Fibroblast of gingiva (primary cell): ENCODE measurements at places on chromosomes 6 and 20.

DNA sequence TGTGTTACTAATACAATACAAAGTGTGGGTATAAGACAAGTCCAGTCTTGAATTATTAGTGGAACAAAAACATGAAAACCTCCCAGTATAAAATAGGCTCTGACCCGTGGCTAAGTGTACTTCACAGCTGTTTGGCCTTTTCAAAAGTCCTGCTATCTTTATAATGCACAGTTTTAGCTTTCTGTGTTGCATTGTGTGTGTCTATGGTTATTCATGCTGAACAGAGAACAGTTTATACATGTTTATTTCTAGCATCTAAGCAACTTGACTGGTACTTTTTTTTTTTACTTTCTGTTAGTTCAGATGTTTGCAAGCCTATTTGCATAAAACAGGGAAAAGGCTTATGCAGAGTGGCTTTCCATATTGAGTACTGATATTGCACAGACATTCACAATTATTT is 119.2 kb upstream of the CCN2 start:
- peak; percentile 54 for DNase-seq

DNA sequence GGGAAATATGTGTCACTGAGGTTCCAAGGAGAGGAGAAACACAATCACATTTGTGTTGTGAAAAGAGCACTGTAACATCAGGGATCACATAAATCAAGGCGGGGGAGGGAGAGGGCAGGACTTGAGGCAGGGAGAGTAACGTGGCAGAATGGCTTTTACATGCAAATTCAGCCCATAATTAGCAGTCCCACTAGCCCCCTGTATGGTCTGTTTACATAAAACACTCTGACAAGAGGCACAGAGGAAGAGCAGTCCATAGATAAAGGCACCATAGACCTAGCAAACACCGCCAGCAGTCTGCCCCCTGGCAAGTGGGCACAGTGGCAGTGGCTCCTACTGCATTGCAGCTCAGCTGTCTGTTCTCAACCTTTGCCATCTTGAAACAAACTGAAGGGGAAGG is 82.7 kb downstream of the LYRM2 start:
- no peak for DNase-seq

DNA sequence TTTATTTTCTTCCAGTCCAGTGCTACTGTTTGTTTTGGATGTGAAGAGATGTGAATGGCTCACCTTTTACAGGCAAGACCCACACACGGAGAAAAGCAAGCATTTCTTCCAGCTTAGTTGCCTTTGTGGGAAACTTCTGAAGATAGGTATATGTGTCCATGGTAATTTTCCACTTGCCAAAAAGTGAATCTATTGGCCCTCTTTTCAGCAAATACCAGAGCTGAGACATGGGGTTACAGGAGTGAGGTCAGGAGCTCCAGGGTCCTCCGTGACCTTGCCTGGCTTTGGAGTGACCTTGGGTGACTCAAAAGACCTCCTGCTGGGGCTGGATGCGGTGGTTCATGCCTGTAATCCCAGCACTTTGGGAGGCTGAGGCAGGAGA is 166.7 kb downstream of the SCML4 start:
- no peak for DNase-seq

GRCh38 chr6:397604-398003 is 6.1 kb downstream of the IRF4 start:
- DNase-seq = no peak

GRCh38 chr6:25103603-25104002 is 167.8 kb upstream of the RIPOR2 start:
- DNase-seq = no peak

- DNase-seq = no peak
These were observed 101.9 kb downstream of the REV3L start for GRCh38 chr6:111381123-111381522.

GRCh38 chr6:118706702-118707101 is 55.3 kb upstream of the CEP85L start:
- DNase-seq = no peak

DNA sequence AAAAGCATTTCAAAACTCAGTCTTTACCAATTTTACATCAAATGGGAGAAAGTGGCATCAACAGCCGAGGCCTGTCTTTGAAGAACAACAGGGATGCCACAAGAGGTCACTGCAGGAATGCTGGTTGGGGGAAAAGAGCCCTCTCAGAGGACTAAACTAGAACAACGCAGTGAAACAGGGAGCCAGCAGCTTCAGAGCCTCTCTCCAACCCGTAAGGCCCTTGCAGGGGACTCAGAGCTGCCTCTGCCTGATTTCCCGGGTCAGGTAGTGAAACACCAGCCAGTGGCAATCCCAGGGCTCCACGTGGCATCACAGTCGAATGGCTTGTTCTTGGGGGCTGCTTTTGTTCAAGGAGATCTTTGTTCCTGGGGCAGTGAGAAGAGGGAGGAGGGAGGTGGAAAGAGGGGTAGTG is 55.0 kb upstream of the KCNK16 start:
- DNase-seq = peak; percentile 77

- DNase-seq = no peak
These were observed 61.2 kb downstream of the ZMYND8 start for GRCh38 chr20:47295129-47295813.

GRCh38 chr20:41051009-41051825 is 22.6 kb downstream of the TOP1 start:
- DNase-seq = no peak

GRCh38 chr20:23659989-23660837 is 22.5 kb upstream of the CST3 start:
- DNase-seq = peak; percentile 78

DNA sequence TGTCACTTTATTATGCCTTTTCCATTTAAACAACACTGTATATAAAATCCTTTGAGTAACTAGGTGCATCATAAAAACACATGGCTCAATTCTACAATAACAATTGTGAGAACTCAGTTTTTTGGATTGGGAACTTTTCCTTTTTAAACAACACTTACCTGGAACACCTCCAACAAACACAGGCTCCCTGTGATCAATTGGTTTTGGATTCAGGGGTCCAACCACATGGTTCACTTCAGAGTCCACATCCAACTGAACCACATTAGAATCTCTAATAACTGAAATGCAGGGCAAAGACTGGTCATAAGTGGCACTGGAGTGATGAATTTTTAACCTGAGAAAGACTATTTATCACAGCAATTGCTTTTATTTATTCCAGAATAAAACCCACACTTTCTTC is 26.5 kb downstream of the FAM229B start:
- no peak for DNase-seq

DNA sequence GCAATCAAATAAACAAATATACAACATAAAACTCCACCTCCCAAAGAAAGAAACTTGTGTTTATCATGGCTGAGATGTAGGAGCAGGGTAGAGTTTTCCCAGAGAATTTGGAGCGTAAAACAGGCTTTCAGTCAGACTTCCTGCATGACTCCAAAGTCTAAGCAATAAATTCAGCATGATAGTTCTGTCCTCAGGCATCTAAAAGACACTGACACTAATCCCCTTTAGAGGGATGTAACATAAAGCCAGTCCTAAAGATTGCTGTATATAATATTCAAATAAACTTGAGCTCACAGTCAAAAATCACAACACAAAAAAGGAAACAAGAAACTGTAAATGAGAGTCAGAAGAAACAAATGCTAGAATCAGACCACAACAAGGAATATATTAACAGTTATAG is 234.4 kb downstream of the CENPW start:
- DNase-seq = no peak

GRCh38 chr6:166940643-166941068 is 15.7 kb downstream of the RNASET2 start:
- no peak for DNase-seq

- no peak for DNase-seq
These were observed 1.2 kb downstream of the REM1 start for GRCh38 chr20:31476294-31476585.

DNA sequence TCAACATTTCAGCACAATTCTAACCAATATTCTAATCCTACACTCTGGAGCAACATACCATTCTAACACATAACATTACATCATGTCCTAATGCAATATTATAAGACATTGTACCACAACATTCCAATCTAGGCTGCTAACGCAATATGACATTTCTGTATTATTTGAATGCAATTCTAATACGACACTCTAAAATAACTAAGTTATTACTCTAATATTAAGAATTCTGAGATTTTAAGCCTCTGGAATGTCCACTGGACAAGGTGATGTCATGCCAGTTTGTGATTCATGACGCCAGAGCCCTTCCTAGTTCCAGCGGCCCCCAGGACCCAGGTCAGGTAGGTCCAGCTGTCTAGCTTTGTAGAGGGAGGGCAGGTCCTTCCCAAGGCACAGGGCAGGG is 69.7 kb upstream of the SIRPA start:
- DNase-seq = no peak

- no peak for DNase-seq
These were observed 63.8 kb upstream of the GPR31 start for GRCh38 chr6:167221400-167222201.

- DNase-seq = no peak
These were observed 31.1 kb upstream of the BLCAP start for GRCh38 chr20:37558779-37559178.

DNA sequence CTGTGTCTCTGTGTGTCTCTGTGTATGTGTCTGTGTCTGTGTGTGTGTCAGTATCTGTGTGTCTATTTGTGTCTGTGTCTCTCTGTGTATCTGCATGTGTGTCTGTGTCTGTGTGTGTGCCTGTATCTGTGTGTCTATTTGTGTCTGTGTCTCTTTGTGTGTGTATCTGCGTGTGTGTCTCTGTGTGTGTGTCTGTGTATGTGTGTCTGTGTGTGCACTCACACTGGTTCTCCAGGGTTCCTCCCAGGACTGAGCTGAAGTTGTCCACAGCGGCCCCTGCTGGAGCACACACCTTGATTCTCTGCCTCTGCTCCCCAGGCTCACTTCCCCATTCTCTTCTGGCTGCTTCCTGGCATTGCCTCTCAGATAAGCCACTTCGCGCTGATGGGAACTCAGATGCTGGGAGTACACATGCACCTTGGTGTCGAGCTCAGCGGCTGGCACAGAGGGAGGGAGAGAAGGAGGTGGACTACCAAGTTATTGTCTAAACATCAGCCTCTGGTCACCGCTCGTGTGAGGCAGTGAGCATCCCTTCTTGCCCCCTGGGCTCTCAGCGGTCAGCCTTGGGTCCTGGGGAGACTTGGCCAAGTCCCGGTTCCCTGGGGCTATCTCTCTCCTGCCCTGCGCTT is 104.9 kb upstream of the NXT1 start:
- peak; percentile 32 for DNase-seq

DNA sequence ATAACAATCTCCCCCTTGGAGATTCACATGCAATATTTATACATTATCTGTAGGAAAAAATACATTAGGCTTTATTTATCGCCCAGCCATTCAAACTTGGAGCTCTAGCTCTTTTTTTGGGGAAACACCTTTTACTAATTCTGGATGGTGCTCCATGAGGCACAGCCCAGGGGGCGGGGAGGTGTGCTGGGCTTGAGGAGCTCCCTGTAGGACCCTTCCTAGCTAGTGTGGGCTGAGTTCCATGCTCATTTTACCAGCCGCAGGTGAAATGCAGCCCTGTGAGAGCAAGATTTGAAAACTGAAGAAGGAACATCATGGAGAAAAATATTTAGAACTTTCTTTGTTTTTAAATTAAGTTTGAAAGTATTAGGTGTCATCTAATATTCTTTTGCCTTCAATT is 99.6 kb upstream of the POPDC3 start:
- no peak for DNase-seq

DNA sequence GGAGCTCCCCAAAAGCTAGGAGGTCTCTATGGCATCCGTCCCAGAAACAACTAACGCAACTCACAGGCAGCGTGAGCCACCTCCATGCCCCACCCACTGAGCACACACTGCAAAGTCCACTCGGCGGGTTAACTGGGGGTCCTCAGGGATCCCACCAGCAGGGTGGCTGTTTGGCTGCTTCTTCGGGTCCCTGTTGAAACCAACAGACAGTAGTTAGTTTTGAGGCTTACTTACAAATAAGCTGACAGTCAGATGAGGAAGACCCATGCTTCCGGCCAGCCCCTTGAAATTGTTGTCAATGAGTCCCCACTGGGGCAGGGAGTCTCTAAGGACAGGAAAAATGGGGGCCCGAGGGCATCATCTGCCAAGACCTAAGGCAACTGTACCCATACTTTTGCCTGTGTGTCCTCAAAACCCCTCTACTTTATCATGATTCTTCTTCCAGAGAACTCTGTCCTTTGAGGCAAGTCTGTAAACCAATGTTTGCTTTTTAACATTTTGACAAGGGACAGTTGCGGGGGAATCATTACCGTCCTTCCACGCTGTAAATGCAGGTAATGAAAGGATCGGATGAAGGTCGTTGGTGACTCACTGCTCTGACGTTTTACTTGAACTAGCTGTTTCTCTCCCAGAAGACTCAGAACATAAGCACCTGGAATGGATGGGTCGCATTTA is 2.2 kb upstream of the PCK1 start:
- no peak for DNase-seq

- DNase-seq = no peak
These were observed 348.7 kb upstream of the MANEA start for GRCh38 chr6:95228636-95229035.

DNA sequence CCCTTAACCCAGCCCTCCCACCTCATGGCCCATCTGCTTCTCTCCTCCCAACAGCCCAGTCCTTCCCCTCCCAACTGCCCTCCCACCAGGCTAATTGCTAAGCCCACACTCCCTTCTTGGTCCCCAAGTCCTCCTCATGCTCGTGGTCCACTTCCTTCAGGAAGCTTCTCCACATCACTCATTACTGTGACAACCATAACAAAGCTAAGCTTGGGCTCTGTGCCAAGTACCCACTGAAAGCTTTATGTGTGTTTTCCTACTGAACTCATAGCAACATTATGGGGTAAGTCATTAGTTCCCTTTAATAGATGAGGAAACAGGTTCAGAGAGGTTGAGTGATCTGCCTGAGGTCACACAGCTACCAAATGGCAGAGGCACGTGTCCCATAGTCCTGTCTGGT is 16.2 kb downstream of the FRS3 start:
- DNase-seq = no peak

DNA sequence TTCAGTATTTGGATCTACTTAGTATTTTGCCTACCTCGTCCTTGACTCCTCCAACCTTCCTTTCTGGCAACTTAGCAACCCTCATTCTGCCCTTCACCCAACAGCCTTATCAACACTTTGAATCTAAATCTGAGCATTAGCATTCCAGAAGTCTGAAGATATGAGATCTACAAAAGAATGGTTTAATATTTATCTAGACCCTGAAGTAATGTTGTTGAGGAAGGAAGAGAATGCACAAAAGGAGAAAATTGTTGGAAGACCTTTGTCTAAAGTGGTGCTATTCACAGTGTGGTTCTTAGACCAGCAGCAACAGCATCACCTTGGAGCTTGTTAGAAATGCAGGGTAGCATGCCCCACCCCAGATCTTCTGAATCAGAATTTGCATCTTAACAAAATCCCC is 198.2 kb upstream of the PLCB4 start:
- DNase-seq = no peak
